ENCODE measurements at places on chromosomes 2 and 18.

- no peak for DNase-seq
These were observed 75.0 kb downstream of the CTIF start for GRCh38 chr18:48613589-48614404.

DNA sequence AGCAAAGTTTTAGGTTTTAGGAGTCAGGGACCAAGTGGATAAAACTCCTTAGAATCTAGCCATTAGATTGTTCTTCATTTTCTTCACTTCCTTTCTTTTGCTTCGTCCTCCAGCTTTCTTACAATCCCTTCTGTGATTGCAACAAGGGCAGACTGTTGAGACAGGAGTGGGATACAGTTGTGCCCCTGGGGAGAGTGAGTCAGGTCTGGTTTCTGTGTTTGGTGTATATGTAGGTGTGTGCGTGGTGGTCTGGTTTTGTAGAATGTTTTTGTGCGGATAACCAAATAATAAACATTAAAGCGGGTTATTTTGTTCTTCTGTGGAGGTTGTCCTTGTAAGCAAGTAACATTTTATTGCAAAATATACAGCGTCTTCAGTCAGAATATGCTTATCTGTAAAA, 7.3 kb downstream of the INSIG2 start:
- DNase-seq, result no peak

- no peak for DNase-seq
These were observed 86.9 kb downstream of the LTBP1 start for GRCh38 chr2:33033606-33034081.

DNA sequence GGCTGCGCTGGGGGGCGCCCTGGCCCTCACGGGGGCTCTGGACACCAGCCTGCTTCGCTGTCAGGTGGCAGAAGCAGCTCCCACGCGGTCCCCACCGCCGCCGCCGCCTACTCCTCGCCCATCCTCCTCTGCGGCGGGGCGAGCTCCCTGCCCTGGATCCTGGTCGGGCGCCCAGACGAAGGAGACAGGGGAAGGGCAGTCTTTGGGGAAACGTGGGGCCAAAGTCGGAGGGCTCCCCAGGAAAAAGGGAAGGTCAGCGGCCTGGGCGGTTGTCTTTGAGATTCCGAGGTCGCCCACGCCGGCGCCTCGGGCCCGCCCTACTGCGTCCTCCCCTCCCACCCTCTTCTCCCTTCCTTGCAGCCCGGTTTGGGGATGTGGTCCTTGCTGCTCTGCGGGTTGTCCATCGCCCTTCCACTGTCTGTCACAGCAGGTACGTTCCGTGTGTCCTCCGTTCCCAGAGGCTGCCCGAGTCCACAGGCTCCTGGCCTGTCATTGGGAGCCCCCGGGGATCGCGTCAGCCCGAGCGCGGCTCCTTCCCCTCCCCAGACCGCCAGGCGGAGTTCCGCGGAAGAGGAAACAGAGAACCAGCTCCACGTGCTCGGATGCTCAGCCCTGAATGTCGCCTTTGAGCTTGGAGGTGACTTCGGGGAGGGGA, 800 bp downstream of the IL1RL2 start:
- DNase-seq, result peak; percentile 16

GRCh38 chr18:23912356-23912755, 102.2 kb upstream of the TTC39C start:
- no peak for DNase-seq

DNA sequence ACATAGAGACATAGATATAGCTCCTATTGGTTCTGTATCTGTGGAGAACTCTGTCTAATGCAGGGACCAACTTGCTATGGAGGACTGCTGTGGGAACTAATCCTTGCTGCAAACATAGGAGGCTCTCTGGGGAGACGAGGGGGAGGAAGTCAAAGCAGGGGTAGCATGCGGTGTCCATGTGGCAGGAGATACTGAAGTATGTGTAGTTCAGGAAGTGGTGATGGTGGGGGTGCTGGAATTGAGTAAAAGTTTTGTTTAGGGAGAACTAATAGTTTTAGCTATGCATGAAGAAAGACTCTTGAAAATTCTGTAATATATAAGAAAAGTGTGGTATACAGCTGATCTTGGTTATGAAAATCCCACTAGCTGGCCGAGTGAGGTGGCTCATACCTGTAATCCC, 62.0 kb downstream of the ANKRD44 start:
- no peak for DNase-seq

DNA sequence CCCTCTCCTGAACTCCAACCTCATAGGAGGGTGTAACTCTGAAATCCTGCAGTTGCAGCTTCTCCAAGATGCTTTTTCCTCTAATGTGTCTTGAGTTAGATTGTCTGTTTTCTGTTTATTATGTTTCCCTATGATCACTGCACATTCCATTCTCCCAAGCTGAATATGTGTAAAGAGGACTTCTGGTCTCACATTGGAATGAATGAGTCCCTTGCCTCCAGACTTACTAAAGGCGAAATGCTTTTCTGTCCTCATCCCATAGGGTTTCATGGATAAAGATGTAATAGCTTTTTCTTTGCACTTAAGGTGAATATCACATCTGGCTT, 35.5 kb upstream of the CYP27A1 start:
- DNase-seq, result no peak

DNA sequence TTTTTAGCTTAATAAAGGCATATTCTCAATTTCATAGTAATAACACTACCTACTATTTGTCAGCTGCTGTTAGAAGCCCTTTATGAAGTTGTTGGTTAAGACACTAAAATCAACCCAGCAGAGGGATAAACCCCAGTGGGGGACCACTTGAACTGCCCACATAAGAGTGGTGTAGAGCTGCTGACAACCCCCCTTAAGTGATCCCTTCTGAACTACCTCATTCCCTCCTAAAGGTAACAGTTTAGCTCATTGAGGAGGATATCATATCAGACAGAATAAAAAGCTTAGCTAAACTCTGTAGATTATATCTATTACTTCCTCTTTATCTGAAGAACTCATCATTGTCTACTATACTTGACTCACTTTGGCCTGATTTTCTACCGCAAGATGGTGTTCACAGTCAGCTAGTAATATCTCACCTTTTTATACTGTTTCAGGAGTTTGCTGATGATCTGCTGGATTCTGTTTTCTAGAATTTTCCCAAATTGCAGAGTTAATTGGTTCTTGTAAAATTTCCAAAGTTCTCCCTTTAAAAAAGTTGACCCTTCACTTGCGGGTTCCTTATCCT, 16.2 kb downstream of the GALM start:
- no peak for DNase-seq

GRCh38 chr2:171811245-171811628, 82.8 kb downstream of the SLC25A12 start:
- DNase-seq, result no peak

GRCh38 chr2:159856760-159857159, 58.8 kb upstream of the CD302 start:
- no peak for DNase-seq

DNA sequence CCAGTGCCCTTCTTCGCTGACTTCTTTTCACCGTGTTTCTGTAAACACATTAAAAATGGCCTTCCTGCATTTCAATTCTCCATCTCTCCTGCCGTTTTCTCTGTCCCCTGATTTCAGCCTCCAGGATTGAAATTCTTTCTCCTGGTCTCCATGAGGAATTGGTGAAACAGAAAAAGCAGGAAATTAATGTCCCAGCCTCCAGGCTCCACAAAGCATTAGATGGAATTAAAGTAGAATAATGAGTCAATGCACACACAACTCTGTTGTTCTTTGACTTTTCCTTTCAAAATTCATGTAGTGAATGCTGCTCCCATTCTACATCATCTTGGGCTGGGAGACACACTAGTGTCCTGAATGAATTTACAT, 209.5 kb downstream of the KLHL29 start:
- DNase-seq, result no peak

DNA sequence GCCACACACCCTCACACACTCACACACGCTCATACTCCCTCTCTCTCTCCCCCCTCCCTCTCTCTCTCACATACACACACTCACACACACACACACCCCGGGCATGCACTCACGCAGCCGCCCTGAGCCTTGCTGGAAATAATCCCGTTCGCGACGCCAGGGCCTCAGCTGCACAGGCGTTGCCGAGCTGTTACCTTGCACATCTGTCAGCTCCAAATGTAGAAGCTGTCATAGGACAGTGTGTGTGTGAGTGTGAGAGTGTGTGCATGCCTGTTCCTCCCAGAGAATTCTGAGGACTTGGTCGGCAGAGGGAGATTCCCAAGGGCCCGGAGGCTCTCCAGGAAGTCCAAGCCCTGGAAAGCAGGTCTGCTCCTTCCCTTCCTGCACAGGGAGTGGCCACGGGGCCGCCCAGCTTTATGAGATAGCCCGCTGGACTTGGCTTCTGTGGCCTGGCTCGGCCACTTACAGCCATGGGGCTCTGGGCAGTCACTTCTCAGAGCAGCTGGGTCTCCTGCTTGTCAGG, 8.6 kb downstream of the SPR start:
- DNase-seq, result no peak

- no peak for DNase-seq
These were observed 35.6 kb upstream of the LPIN1 start for GRCh38 chr2:11710632-11711353.

DNA sequence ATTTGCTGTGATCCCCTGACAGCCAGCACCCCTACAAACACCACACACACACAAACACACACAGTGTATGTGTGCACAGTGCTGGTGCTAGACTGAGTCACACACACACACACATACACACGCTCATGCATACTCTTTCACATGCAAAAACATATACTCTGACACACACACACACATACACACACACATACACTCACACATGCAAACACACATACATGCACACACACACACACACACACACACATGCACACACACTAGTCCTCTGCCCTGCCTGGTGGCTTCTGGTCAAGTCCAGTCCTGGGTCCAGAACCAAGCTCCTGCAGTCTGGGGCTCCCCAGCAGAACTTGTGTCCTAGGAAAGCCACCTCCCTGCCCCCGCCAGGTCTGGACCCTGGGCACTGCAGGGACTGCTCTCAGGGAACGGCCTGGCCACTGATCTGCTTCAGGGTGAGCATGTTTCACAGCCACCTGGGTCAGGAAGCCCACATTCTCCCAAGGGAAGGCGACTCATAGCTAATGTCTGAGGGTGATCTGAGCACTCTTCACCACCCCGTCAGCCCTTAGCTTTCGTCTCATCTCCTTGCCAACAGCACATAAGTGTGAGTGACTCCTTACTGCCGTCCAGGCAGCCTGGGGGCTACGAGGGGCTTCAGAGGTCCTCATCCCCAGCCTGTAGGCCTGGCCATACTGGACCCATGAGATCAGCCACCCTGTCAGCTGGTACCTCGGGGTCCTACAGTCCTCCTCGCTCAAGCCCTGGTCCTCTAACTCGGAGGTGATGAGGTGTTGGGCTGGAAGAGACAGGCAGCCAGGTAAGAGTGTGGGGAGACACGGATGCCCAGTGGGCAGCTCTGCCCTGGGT, 88.1 kb downstream of the MCFD2 start:
- no peak for DNase-seq

- no peak for DNase-seq
These were observed 104.6 kb upstream of the COL3A1 start for GRCh38 chr2:188869550-188869949.

- DNase-seq, result no peak
These were observed 13.7 kb downstream of the INO80C start for GRCh38 chr18:35484034-35484433.

DNA sequence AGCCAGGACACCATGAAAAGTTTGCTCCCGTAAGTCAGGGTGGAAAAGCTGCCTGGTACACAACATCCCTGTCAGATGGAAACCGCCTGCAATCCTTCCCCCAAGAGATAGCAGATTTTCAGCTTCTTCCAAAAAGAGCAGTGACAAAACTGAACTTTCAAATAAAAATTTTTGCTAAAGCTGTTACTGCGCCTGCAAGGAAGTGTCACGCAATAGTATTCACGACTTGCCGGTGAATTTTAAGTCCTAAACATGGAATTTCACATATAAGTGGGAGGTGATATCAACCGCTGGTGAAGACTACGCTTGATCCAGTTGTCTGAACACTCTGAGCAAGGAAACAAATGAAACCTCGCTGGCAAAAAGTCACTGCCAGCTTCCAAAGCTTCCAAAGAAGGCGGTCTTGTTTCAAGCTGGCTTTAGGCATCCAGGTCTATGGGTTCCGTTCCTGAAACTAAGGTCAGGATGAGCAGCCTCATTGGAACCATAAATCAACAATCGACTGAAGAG, 2.8 kb downstream of the COL6A3 start:
- no peak for DNase-seq

- no peak for DNase-seq
These were observed 4.5 kb downstream of the SLC23A3 start for GRCh38 chr2:219165058-219165911.

- no peak for DNase-seq
These were observed 12.3 kb upstream of the ATP9B start for GRCh38 chr18:79056827-79057367.

GRCh38 chr2:240355962-240356361, 79.5 kb upstream of the GPC1 start:
- DNase-seq, result no peak

DNA sequence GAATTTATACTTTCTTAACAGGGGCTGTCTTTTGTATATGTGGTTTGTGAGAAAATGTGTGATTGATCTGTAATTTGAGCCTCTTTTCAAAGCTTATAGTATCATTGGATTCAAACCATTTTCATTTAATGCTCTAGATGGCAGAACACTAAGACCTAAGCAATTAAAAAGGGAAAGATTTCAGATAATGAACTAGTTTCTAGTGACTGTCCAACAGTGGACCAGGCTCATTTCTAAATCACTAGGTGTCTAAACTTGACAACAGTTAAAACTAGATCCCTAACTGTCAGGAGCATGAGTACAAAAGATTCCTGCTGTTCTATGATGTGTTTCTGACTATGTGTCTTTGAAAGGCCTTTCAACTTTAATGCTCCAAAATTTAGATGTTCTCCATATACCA, 54.6 kb downstream of the ANKRD44 start:
- DNase-seq, result no peak

DNA sequence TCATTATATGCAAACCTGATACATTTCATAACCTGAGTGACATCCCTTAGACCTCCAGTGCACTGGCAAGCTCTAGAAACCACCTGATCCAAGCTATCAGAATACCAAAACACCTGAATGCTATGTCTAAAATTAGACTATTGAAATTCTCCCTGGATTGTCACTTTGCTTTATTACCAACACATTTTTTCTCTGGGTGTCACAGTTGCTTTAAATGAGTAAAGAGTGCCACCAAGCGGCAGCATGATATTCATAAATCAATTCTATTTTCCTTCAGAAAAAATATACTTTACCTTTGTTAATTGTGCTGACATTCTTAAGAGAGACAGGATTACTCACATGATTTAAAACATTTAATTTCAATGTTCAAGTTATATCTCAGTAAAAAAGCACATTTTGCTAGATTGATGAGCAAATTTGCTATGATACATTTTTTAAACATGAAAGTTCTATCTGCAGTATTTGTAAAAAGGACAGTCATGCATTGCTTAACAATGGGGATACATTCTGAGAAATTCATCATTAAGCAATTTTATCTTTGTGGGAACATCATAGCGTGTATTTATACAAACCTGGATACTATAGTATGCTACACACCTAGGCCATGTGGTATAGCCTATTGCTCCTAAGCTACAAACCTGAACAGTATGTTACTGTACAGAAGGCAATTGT, 338.4 kb upstream of the SLC39A10 start:
- peak; percentile 26 for DNase-seq

Data from GM10248 (cell line).